Fibroblast of mammary gland (primary cell): ENCODE measurements at places on chromosomes 5 and 9.
A peak's percentile ranks its signal among the peaks of the same experiment; 100 is the strongest.

DNA sequence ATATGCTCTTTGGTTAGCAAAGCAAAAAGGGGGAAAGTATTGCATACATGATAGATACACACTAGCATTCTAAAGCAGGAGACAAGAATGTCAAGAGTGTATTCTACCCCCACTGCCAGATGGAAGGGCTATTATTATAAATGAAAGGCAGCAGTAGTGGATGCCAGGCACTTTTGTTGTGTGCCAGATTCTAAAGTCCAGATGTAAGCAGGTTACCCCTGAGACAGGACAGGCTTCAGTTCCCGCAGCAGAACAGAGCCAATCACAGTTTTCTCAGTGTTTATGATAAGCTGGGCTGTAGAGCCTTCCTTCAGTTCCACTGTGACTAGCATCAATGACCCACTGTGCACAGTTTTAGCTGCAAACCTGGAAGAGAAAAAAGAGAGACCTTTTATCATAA, 226.6 kb upstream of the TBCA start:
- DNase-seq, result no peak

DNA sequence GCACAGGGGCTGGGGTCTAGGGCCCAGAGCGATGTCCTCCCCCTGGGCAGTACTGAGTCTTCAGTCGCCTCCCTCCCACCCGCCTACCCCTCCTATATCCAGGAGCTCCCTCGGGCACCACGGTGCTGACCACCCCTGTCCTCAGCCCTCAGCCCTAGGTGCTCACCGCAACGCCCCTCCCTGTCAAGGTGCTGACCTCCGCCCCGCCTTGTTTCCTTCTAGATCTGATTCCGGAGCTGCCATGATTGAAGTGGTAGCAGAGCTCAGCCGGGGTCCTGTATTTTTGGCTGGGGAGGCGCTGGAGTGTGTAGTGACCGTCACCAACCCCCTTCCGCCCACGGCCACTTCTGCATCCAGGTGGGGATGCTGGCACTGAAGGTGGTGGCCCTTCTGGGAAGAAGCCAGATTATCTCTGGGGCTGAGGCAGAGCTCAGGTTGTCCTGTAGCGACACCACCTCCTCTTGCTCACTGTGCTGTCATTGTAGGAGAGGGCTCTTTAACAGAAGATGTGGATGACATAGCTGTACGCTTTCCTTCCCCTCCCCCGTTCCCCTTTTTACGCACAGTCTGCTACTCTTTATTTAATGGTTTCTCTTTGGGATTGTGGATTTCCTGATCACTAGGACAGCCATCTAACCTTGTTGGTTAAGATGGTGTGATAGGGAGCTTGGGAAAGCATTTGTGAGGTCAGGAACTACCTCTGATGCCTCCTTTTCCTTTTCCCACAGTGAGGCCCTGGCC, 598 bp downstream of the RGP1 start:
- DNase-seq, result no peak

DNA sequence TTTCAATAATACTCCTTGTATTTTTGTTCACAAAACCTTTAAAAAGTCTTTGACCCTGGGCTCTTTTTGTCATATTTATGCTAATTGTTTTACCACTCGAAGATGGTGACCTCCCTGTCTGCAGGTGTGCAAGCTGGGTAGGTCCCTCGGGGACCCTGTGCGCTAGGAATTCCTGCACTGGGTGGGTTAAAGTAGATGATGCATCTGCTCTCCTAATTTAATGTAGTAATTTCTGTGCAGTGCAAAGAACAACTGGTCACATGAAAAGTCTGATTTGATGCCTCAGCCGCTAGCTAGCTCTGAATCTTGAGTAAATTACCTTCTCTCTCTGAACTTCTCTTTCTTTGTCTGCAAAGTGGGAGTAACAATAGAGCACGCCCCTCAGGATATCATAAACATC, 139.1 kb upstream of the OTULINL start:
- no peak for DNase-seq

DNA sequence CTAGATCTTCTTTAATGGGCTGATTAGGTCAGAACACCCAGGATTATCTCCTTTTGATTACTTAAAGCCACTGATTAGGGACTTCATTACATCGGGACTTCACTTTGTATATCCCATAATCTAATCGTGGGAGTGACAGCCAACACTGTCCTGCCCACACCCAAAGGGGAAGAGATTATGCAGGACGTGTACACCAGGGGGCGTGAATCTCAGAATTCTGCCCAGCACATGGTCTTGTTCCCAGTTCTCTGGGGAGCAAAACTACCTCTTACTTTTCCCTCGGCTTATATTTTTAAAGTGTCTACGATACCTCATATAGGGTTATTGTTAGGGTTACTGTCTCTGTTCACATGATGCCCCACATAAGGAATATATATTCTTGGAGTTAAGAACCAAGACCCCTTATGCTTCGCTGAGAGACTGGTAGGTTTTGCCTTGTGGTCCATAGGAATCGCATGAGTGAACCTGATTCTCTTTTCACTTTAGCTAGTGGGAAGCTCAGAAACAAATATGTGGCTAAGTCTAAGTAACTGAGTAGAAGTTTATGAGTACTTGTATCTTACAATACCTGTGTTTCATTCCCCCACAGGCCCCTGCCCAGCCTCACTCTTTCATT, 192.7 kb downstream of the GNA14 start:
- DNase-seq, result peak; percentile 28

GRCh38 chr5:158951436-158952247, 148.1 kb downstream of the EBF1 start:
- no peak for DNase-seq

DNA sequence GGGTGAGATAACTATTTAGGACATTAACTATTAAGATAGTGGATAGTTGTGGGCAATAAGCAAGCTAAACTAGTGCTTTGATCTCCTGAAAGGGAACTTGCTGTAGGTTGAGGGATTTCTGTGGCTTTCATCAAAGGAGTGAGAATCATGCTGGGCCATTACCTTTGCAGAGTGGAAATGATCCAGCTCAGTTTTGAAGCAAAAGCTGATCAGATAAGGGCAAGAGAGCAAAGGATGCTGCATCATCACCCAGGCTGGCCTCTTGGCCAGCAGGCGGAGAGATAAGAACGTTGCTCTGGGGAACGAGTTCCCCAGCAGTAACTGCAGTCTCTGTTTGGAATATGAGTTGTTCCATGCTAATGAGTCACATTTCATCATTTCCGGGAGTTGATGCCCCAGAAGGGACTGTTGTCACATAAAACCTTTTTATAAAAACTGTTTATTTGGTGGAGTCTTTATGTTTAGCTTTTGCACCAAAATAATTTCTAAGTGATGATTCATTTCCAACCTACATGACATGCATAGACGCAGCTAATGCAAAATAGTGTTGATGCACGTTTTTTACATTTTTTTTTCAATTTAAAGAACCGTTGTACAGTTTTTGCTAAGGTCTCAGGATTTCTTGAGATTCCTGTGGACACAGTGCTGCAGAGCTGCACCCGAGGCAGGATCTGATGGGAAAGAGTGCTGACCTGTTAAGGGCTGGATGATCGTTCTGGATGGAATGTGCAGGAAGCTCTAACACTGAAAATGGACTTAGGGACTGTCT, 99.3 kb downstream of the ACTBL2 start:
- DNase-seq, result peak; percentile 89
